KBM-7 (cell line): ENCODE measurements at places on chromosomes 3 and 15.

- peak; percentile 57 for DNase-seq
Observed at GRCh38 chr3:188972310-188972709, 199.5 kb upstream of the TPRG1 start.

DNA sequence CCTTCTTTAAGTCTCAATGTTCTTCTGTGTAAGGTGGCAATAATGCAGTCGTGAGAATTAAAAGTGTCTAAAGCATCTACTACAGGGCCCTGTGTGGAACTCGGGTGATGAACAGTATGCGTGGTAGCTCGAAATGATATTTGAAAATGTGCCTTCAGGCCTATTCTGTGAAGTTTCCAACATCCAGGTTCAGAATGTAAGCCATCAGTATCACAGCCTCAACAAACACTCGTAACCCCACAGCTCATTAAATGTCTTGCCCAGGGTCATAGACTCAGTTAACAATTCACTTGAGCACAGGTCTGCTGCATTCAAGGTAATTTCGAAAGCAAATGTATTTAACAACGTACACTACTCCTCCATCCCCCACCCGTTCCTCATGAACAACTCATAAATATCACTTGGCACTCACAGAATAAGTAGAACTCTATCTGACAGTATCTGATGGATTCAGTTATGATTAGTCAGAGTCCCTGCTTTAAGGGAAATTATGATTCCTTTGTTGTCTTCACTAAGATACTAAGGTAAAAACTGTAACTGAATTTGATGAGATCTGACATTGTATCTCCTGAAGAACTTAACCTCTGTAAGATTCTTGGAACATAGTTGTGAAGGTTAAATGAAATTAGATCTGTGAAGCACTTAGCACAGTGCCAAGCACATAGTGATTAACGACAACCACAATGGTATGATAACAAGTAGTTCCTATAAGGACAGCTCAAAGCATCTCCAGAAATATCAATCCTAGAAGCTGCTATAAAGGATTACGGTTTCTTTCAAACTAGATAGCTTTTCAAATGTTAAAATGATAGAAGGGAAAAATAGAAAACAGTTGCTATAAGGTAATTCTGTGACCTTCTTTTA, 642.3 kb downstream of the TBL1XR1 start:
- no peak for DNase-seq

DNA sequence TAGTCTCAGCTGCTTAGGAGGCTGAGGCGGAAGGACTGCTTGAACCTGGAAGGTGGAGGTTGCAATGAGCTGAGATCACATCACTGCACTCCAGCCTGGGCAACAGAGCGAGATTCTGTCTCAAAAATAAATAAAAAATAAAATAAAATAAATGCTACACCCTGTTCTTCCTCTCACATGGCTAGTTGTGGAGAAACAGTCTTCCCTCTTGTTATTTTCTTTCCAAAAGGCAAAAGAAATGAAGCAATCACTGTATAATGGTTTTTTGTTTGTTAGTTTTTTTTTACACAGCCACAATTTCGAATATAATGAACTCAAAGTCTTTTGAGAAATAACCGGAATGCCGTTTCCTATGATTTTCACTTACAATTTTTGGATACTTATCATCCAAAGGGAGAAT, 4.9 kb upstream of the FRMD4B start:
- no peak for DNase-seq

DNA sequence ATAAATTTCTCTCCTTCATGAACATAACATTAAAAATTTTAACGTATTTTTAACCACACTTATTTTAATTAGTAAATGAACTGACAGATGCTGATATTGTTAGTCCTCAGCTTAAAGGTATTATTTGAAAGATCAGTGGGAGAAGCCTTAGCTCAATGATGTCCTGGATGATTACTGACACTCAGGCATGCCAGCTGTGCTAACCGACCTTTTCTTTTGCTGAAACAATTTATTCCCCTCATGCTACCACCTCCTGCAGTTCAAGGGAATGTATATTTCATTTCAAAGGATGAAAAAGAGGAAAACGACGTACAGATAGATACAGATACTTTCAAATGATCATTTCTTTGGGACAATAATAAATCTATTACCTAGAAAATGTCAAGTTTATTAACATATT, 620.8 kb downstream of the FGF12 start:
- no peak for DNase-seq

DNA sequence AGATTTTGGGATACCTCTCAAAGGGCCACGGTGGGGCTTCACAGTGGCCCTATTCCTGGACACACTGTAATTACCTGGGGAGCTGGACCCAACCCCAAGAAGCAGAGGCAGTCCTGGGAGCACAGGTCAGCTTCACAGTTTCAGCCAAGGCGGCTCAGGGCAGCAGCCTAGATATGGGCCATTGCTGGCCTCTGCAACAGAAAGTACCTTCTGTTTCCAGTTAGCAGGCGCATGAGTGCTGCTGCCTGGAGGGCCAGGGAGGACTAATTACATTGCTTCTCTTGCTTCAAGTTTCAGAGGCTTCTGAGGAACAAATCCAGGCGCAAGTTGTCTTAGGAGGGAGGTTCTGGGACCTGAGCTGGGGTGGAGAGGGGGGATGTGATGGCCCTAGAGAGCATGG, 13.5 kb upstream of the DUSP7 start:
- no peak for DNase-seq

GRCh38 chr15:79314811-79315210, 3.9 kb downstream of the TMED3 start:
- no peak for DNase-seq

DNA sequence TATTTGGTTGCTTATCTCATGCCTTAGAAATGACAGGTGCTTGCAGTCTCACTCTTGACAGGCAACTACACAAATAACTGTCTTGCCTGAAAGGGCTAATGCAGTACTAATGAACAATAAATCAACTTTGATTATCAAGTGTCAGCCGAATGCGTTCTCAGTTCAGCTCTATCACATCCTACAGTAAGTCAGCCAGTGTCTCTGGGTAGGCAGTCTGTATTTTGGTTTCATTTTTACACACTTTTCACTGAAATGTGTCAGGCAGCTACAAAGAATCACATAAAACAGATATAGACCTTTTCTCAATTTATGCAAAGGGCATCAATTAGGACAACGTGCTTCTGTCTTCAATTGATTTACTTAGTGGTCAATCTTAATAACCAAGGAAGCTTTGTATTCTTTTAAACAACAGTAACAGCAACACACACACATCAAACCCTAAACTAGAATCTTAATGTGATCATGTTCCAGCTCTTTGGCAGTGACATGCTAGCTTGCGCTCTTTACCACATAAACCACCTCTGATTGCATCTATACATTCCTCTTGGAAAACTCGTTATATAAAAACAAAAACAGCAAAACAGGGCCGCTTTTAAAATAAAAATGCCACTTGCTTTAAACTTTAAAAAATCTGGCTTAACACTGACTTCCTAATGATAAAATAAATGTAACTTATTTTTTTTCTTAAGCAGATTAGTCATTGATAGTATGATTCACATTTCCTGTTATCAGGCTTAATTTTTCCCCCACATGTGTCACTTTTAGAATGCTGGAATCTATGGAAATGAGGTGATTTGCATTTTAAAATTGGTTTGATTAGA, 520.4 kb downstream of the FOXP1 start:
- peak; percentile 25 for DNase-seq

DNA sequence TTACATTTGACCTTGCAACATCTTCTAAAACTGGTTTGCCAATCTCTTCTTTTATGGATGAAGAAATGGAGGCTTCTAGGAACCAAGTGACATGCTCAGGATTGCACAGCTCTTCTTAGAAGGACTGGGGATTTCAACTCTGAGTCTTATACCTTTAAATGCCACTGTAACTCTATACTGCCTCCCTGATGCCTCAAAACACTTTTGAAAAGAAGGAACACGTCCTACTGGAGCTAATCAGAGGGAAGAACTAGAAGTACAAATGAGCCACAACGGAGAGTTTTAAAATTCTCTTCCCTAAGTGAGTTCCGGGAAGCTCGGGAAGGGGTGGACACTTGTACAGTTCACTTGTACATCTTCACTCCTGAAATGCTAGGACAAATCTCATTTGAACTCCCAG, 949 bp upstream of the MITF start:
- no peak for DNase-seq

DNA sequence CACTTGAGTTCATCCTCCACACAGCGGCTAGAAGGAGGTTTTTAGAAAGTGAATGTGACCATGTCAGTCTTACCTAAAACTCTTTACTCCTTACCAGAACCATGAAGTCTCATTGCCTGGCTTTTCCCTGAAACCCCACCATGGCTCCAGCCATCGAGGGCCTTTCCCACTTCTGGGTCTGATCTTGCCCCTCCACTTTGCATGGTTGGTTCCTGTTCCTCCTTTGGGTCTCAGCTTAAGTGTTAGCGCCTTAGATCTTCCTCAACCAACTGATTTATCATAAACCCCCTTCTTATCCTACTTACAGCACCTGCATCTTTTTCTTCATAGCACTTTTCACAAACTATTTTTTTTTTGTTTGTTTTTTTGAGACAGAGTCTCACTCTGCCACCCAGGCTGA, 45.9 kb upstream of the ULK4 start:
- DNase-seq = no peak

- DNase-seq = no peak
Observed at GRCh38 chr15:96888764-96889163, 558.3 kb downstream of the NR2F2 start.

- DNase-seq = peak; percentile 80
Observed at GRCh38 chr15:88476635-88477060, 9.1 kb downstream of the MRPS11 start.

GRCh38 chr3:73401616-73402279, 223.0 kb downstream of the PDZRN3 start:
- DNase-seq = no peak

GRCh38 chr3:37934631-37935289, 55.8 kb upstream of the VILL start:
- no peak for DNase-seq

DNA sequence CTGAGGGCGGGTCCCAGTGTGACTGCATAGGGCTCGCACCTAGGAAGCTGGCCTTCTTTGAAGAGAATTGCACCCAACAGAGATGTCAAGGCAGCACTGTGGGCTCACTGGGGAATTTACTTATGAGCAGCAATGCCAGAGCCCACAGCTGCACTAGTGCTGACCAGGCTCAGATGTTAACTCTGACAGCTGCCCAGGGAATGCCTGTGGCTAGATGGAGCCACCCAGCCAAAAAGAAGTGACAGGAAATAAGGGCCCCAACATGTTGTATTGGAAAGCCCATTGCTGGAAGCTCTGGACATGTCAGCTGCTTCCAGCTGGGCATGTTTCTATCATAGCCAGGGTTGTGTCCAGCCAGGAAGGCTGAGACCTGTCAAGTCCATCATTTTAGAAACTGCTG, 90.9 kb upstream of the ZNF280D start:
- no peak for DNase-seq

DNA sequence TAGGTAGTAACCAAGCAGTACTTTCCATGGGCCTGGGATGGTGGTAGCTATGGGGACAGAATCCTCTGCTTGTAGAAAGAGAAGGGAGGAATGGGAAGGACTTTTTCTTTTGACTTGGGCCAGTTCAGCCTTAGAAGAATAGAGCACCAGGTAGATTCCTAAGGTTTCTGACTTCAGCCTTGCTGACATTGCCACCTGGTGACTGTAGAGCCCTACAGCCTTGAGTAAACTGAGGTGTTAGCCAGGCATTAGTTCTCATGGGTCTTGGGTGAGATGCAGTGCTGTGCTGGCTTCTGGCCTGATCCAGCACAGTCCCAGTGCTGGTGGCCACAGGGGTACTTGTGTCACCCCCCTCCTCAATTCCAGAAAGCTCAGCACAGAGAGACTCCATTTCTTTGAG, 171.1 kb downstream of the ZBBX start:
- no peak for DNase-seq

DNA sequence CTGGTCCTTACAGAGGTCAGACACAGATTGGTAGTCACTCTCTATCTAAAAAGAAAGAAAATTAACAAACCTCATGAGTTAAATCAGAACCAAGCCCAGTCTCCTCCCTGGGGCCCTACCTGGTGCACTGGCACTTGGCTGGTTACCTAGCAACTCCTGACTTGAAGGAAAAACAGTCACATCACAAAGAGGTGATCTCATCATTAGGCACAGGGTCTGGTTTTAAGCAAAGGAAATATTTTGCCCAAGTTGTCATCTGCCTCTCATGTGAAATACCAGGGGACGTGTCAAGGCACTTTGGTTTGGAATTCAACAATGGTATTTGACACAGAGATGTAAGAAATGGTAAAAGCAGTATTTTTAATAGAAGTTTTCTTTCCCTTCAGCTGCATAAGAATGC, 47.7 kb upstream of the FMN1 start:
- DNase-seq = no peak

DNA sequence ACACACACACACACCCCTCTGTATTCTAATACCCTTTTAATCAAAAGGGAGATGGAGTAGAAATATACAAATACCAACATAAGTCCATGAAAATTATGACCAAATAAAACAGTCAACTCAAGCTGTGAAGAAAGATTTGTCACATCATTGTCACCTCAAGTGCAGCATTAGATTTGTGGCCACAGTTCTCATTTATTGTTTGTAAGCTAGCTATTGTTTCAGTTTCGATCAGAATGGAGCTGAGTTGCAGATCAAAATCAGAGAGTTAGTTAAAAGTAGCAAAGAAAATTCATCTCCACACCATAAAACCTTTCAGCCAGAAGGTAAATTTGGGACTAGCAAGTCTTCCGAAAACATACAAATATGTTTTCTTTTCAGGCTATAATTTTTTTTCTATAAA, 267.7 kb upstream of the LMCD1 start:
- DNase-seq = no peak

GRCh38 chr3:105538483-105538882, 171.8 kb downstream of the ALCAM start:
- DNase-seq = no peak

- peak; percentile 99 for DNase-seq
Observed at GRCh38 chr15:84598250-84598649, 2.6 kb upstream of the ZSCAN2 start.

DNA sequence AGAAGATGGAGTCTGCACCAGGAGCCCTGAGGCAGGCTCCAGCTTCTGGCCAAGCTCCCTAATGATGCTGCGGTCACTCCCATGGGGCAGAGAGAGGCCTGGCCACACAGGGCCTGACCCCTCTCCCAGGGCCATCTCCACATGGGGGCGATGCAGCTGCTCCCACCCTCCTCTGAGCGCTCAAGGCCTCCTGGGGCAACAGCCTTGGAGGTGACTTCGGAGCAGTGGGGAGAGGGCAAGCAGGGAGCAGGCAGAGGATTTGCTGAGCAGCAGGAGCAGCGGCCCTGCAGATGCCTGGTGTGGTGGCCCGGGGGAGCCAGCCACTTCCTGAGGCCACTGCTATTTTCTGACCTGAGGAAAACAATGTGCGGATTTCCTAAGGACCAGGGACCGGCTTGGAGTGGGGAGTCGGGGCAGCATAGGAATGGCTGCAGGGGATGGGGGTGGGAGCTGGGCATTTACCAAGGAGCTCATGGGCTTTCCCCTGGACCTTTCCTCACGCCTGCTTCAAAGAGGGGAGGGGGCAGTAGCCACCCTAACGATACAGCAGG, 81.6 kb upstream of the RPL32 start:
- no peak for DNase-seq

- no peak for DNase-seq
Observed at GRCh38 chr15:36468746-36469145, 110.7 kb upstream of the CDIN1 start.

GRCh38 chr3:55408193-55408826, 78.8 kb downstream of the WNT5A start:
- no peak for DNase-seq

GRCh38 chr3:149621218-149622005, 36.4 kb downstream of the WWTR1 start:
- peak; percentile 44 for DNase-seq
